ENCODE measurements at places on chromosomes 1 and 21. TPM values are rescaled to one million over a fixed set of nuclear protein-coding genes. Genes with fewer than 3 reads are reported as not detected.

DNA sequence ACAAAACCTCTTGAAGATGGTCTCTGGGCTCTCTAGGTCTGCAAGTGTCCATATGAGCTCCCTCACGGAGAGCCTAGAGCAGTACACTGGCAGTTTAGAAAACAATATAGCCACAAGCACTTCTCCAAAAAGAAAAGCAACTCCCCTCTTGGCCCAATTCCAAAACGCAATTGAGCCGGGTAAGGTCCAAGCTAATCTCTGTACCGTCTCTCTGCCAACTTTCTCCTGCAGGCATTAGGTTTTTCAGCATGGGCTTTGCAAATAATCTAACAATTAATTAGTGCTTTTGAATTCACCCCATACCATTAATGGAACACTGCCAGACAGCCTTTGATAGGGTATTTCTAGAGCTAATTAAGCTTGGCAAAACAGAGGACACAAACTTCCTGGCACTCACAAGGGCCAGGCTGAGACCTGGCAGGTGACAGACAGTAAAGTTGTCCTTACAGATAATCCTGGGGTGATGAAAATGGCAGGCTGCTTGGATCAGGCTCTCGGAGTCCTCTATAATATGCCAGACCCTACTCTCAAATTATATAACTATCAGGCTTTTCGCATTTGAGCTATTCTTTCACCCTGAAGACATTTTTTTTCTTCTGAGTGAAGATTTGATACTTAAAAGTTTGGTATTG, 39.8 kb downstream of the TGFBR3 start:
- peak overlapping the region; percentile 55 for H3K27ac ChIP-seq
- peaks cover 36% of the 10 kb centered on the region for H3K4me1 ChIP-seq
- no peaks in the 10 kb centered on the region for H3K27me3 ChIP-seq
- no peaks in the 10 kb centered on the region for H3K36me3 ChIP-seq
- DNase-seq = peak; percentile 82

DNA sequence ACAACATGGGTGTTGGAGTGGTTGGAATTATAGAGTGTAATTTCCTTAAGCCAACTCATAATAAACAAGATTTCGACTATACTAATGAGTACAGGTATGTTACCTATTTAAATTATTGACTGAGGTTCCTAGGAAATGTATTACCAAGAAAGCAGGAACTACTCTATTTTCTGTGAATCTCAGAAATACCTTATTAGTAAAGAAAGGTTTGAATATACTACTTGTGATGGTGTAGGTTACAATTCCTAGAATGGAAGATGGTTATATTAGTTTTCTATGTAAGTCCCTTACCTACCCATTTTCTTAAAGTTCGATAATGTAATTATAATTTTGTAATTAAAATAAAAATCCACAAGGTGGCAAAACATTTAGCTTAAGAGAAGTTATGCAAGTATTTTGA, 29.3 kb downstream of the MORC3 start:
- no peak overlapping the region for H3K4me3 ChIP-seq
- no peaks in the 10 kb centered on the region for H3K27me3 ChIP-seq
- peak overlapping the region; percentile 77 for H3K27ac ChIP-seq
- H3K36me3 ChIP-seq = peaks cover 71% of the 10 kb centered on the region
- DNase-seq = no peak

DNA sequence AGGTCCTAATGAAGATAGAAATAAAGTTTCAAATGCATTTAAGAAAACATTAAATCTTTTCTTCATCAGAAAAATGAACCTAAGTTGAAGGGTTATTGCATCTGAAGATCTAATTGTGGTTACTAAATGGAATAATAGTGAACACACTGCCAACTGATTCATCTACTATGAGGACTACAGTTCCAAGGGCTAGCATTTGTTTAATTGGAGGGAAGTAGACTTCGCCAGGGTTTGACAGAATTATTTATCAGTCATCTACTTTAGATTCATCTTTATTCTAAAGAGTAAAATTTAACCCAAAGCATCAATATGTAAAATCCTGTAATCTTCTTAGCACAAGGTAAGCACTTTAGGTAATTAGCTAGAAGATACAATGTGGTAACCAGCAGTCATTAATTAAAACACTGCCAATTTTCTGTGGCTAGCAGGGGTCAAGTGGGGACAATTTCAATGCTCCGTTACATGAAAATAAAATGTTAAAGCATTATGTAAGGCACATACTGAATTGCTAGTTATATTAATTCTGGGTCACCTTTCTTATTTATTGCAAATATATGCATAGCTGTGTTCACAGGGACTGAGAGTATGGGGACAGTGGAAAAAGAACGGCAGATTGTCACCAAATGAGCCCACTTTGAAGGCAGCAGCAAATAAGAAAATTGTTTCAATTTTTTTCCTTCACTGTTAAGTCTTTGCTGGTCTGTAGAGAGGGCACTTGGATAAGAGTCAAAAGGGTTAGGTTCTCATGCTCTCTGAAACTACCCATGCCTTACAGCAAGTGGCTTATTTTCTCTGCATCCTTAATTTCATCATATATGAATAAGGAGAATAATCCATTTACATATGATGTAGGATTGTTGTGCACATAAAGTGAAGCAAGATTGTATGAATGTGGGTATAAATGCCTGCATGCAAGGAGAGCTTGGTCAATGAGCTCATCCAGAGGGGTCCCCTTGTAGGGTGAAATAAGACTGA, 416.0 kb downstream of the PCP4 start:
- H3K27me3 ChIP-seq = no peaks in the 10 kb centered on the region
- H3K4me1 ChIP-seq = no peaks in the 10 kb centered on the region
- no peak for DNase-seq
- H3K36me3 ChIP-seq = no peaks in the 10 kb centered on the region
- H3K27ac ChIP-seq = no peak overlapping the region

DNA sequence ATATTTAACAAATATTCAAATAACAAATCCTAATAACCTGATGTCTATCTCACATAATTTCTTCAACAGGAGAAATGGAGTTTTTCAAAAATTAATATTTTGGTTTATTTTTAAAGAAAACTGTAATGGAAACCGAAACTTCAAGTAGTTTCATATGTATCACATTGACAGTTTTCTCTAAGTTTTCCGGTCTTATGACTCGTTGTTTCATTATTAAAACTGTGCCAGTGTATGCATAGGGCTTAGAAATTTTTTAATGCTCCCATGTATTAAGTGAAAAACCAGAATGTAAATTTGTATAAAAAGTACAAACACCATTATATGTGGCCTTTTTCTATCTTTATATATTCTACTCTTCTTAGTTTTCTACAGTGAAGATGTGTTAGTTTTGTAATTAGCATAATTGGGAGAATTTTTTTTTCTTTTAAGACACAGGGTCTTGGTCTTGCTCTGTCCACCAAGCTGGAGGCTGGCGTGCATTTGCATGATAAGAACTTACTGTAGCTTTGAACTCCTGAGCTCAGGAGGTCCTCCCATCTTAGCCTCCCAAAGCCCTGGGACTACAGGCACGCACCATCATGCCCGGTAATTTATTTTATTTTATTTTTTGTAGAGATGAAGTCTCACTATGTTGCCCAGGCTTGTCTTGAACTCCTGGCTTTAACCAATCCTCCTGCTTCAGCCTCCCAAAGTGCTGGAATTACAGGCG, 43.9 kb upstream of the SAMSN1 start:
- H3K36me3 ChIP-seq = no peaks in the 10 kb centered on the region
- H3K27ac ChIP-seq = no peak overlapping the region
- H3K4me3 ChIP-seq = no peak overlapping the region
- no peak for DNase-seq
- no peaks in the 10 kb centered on the region for H3K27me3 ChIP-seq

GRCh38 chr1:65581119-65581518, 160.7 kb downstream of the LEPR start:
- no peak for DNase-seq
- H3K4me3 ChIP-seq = no peak overlapping the region
- H3K27ac ChIP-seq = no peak overlapping the region
- H3K4me1 ChIP-seq = no peaks in the 10 kb centered on the region

DNA sequence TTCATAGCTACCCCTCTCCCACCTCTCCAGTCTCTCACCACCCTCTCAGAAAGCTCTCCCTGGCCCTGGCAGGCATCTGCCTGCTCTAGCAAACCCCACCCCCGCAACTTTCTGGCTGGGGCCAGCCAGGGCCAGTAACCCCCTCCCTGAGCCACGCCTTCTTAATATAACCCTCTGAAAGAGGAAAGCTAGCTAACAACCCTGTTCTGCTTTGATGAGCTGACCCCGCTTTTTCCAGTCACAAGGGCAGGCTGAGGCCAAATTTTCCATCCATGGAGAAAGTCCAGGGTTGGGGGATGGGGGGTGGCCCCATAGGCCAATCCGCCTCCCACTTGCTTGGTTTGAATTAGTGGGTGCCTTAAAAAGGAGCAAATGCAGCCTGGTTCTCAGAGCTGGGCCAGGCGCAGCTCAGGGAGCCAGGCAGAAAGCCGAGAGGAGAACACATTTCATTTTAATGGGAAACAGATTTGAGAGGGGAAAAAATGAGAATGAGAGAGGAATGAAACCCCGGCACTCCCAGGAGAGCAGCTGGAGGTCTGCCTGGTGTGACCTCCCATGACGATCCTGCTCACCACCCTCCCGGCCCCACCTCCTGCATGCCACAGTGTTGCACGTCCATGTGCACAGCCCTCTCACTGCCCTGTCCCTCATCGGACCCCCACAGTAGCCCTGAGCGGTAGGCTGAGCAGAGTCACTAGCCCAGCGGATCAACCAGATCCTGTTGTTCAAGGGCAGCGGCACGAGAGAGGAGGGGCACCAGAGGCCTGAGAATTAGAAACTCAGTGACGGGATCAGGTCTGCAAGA, 62.3 kb downstream of the OPTC start:
- no peaks in the 10 kb centered on the region for H3K36me3 ChIP-seq
- H3K4me1 ChIP-seq = peaks cover 61% of the 10 kb centered on the region
- H3K27me3 ChIP-seq = no peaks in the 10 kb centered on the region
- DNase-seq = peak; percentile 96

DNA sequence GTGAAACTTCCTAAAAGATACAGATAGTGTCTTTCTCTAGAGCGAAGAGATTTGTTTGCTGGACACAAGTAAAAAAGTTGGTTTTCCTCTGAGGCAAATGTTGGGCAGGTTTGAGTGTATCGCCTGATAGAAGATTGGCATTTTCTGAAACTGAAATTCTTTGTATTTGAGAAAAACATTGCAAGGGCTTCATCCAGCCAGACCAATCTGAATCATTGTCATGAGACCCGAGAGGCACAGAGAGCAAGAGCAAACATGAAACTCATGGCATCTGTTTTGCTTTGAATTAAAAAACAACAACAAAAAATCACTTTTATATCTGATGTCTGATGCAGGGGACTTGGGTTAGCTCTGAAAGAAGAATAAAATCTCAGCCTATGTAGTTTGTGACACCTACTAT, 379.3 kb upstream of the NCAM2 start:
- no peaks in the 10 kb centered on the region for H3K4me1 ChIP-seq
- H3K4me3 ChIP-seq = no peak overlapping the region
- no peaks in the 10 kb centered on the region for H3K36me3 ChIP-seq
- H3K27ac ChIP-seq = no peak overlapping the region

DNA sequence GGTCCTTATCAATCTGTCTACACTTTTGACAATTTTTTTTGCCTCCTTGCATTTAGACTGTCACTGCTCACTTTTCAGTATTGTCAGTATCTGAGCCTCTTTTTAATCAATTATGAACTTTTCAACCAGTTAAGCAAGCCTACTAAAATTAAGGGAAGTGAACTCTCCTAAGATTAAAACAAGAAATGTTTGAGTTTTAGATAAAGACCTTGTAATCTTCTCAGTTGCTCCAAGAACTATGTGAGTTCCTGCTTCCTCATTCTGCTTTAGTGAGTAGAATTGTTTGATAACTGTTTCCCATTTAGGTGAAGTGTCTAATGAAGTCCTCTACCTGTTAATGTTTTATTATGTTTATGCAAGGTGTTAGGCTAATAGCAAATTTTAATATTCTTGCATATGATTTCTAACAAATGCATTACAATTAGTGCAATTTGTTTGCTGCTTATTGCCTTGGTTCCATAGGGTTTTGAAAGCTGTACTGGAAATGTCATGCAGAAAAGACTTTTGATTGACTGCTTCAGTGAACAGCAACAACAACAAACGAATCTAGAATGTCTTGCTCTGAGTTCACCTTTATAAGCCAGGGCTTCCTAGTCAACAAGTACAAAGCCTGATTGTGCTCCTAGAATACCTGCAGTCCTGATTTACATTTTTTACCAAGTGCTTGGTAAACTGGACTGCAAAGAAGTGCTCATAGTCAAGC, 40.9 kb downstream of the PLA2G4A start:
- H3K27ac ChIP-seq = no peak overlapping the region
- DNase-seq = no peak

- DNase-seq = no peak
- H3K27me3 ChIP-seq = no peaks in the 10 kb centered on the region
- no peaks in the 10 kb centered on the region for H3K36me3 ChIP-seq
- H3K4me1 ChIP-seq = peaks cover 6% of the 10 kb centered on the region
- no peak overlapping the region for H3K27ac ChIP-seq
Measured at GRCh38 chr21:26588446-26588845, 15.4 kb upstream of the CYYR1 start.

DNA sequence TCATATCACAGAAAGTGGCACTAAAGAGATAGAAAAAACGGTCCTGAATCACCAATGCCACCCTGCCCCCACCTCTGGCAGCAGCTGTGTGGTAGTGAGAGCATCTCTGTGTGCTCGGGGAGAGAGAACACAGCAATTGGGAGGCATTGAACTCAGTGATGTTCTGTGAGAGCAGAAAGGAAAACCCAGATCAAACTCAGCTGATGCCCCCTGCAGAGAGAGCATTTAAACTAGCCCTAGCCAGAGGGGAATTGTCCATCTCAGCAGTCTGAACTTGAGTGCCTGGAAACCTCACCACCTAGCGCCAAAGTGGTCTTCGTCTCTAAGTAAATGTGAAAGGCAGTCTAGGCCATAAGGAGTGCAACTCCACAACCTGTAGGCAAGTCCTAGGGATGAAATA, 21.3 kb downstream of the SLC44A5 start:
- H3K36me3 ChIP-seq = no peaks in the 10 kb centered on the region
- no peaks in the 10 kb centered on the region for H3K4me1 ChIP-seq
- no peak for DNase-seq
- no peaks in the 10 kb centered on the region for H3K27me3 ChIP-seq

DNA sequence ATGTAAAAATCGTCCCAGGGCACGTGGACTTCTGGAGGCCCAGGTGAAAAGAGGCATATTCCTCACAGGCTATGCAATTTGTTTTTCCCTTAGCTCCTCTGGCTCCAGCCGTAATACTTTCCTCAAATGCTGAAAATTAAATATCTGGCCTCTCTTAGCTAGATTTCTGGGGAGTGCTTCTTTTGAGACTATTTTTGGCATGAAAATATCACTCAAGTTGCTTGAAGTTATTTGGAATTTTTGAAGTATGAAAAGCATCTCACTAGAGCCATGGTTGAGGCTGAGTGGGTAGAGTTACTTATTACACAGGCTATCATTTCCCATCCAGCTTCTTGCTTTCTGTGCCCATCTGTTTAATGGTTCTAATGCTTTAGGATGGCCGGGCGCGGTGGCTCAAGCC, 59.7 kb downstream of the MYOM3 start:
- H3K27me3 ChIP-seq = no peaks in the 10 kb centered on the region
- DNase-seq = no peak
- H3K27ac ChIP-seq = no peak overlapping the region
- H3K4me3 ChIP-seq = no peak overlapping the region
- peaks cover 1% of the 10 kb centered on the region for H3K4me1 ChIP-seq

The PTGS2 gene
- total RNA-seq = not detected

The PLA2G2D gene
- total RNA-seq = not detected

The LY9 gene
- total RNA-seq = not detected

The BTG2 gene
- total RNA-seq = 4.0 TPM

The SPOCD1 gene
- 40.3 TPM for total RNA-seq

The AGRN gene
- total RNA-seq = 55.9 TPM

Measured in SJSA1 (cell line).